Cortex of kidney (tissue), 1 donor: ENCODE measurements at places on chromosomes 4 and X.

DNA sequence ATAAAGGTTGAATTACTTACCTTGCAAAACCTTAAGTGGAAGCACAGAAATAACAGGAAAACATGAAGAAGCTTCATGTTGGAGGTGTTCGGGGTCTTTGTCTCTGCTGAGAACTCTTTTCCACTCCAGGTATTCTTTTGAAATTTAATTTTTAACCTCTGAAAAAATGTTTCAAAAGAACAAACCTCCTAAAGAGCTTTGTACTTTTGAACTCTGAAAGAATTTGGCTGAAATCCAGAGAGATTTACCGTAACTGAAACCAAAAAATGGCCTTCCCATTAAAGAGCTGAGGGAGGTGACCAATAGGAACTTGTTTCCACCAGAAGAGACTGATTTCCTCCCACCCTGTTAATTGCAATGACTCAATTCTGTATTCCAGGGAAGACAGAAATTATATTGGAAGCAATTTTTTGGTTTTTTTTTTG lies at the start of gene CFI:
CFI (minus strand) TSS at position 105 of the 425 bp plus-strand sequence; CDS start at position 77, 28 bp downstream.
- no peak for DNase-seq

GRCh38 chr4:1868293-1868692 lies 2.9 kb upstream of the NSD2 start:
- no peak for DNase-seq

DNA sequence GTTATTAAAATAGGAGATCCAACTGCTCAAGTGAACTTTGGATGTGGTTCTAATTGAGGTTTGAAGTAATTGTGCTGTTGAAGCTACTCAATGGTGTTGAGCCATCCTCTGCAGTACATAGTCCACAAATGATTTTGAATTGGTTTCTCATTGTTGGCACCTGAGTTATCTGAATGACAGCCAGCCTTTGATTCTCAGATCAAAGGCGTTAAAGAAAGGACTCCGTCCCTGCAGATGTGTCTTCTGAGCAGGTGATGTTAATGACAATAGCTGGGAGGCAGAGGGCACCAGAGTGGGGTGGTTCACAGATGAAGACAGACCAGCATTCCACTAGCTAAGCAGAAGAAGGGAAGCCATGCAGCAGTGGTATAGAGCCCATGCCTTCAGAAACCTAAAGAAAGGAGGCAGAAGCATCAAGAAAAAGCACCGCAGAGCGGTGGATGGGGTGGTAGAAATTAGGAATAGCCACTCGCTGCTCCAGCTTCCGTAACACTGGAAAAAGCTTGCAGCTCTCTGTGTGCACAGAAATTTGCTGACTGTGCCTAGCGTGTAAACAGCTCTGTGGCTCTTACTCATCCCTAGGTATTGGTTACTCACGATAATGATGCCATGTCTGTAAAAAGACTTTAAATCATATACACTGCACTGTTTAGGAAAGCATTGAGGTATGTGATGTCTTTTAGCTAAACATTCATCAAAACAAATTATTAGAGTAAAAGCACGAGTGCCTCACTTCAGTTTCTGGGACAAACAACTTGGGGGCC lies 79.2 kb upstream of the CLCN4 start:
- no peak for DNase-seq

DNA sequence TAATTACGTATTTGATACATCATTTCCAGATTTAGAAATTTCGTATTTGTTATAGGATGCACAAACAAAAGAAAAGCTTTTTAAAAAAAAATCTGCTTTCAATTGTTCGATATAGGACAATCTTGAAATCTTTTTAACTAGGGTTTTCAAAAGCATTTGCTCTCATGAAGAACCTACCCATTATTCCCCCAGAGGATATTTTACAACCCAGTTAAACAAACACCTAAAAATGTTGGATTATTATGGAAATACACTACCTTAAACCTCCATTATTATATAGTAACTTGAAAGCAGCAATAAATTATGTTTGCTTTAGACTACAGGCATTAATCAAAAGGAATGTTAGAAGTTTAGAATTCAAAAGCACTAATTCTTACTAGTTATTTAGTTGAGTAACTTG lies 110.5 kb downstream of the PTPN13 start:
- no peak for DNase-seq

DNA sequence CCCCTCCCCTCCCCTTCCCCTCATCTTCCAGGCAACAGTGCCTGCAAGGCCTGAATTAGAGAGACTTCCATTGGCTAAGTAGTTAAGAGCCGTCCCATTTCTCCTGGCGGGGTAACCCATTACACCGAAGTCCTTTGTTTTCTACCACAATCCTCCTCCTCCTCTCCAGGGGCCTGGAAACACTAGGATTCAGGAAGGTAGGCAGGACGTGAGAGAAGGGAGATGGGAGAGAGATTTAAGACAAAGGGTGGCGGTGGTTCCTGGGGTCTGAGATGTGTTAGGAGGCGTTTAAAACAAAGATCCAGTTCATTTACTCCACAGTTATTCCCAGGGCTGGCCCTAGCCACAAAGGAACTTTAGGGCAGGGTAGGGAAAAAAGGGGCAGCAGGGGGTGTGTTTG lies 28.0 kb downstream of the NYX start:
- no peak for DNase-seq

- DNase-seq = no peak
Observed at GRCh38 chrX:3346501-3347259, at the start of gene MXRA5. Gene MXRA5 (minus strand): TSS chrX:3346652. CDS start chrX:3343833, 2,819 bp downstream.

DNA sequence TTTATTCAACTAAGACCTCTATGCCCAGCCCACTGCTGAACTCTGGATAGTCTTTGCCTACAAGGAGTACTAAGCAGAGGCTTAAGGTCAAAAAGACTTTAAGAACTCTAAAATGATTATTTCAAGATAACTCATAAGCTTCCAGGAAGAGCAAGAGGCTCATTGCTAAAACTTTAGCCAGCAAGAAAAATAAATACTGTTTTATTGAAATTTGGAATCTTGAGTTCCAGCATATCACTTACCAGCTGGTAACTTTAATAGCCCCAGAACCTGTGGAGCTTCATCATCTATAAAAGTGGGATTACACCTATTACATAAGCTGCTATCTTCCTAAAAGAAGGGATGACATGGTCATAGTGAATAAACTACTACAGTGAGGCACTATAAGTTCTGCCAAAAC lies 47.0 kb downstream of the SEC24D start:
- DNase-seq = no peak

- no peak for DNase-seq
Observed at GRCh38 chr4:173509036-173510001, 20.7 kb downstream of the HAND2 start.

- DNase-seq = no peak
Observed at GRCh38 chr4:168724686-168725411, 228.0 kb downstream of the PALLD start.
